Activated CD4-positive, alpha-beta memory T cell treated with anti-CD3 and anti-CD28 coated beads, Interleukin-2, amount 10 ng/mL, durations not matched to agents 7 days and 5 days (primary cell): ENCODE measurements at places on chromosomes 2 and 18. TPM values are rescaled to one million over a fixed set of nuclear protein-coding genes. Genes with fewer than 3 reads are reported as not detected.

CDH19 gene
- total RNA-seq, result not detected

ZNF532 gene
- 3.4 TPM for total RNA-seq

WDR54 gene
- 102 TPM for total RNA-seq

DNA sequence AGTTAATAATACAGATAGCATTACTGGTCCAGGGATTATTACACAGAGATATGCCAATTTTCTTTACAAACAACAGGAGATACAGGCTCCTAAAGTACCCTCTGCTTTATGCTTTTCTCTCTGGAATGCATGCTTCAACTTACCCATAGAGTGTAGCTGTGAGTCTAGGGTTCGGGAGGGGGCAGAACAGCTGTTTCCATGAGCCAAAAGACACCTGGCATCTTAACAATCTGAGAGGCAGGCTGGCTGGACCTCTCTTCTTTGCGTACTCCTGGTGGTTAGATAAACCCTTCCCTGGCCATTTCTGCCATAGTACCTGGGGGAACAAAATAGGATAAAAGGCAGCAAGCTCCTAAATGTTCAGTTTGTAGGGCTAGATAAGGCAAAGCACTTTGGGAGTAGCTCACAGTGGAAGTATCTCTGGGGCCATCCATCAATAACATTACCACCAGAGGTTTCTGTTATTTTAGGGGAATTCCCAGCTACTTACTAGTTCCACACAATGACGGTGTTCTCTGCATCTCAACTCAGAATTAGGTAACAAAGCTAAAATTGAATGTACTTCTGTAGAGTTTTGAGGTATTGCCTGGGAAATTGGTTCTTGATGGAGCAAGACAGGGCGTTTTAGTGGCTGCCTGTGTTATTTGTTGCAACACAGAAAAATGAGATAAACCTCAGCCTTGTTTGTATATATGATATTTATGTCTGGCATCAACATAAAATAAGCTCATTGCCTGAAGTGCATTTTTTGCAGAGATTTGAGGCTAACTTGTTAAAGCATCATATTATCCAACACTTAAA lies 6.2 kb upstream of the CCDC85A start:
- DNase-seq, result no peak

- DNase-seq, result no peak
Measured at GRCh38 chr2:52632543-52632942, 1135.1 kb upstream of the CHAC2 start.
